Ovary (tissue), 10 donors: ENCODE measurements at places on chromosomes 16 and 17.

DNA sequence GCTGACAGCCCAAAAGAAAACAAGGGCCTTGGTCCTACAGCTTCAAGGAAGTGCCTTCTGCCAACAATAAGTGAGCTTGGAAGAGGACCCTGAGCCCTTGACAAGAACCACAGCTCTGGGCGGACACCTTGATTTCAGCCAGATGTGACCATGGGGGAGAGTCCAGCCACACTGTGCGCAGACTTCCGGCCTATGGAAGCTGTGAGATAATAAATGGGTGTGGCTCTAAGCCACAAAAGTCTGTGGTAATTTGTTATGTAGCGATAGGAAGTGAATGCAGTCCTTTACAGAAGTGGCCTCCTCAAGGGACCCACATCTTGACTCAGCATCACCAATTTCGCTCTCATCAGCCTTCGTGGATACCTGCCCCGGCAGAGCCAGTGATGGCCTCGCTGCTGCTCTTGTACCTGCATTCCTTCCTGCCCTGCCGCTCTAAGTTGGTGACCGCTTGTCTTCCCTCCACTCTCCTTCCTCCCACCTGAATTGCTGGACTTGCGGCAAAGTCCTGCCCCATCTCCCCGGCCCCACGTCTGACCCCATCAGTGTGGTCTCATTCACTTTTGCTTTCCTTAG is 29.3 kb downstream of the PRSS54 start:
- no peaks in the 10 kb centered on the region for H3K36me3 ChIP-seq
- no peak overlapping the region for H3K27ac ChIP-seq
- H3K4me1 ChIP-seq: no peaks in the 10 kb centered on the region
- H3K4me3 ChIP-seq: no peak overlapping the region
- DNase-seq: no peak

DNA sequence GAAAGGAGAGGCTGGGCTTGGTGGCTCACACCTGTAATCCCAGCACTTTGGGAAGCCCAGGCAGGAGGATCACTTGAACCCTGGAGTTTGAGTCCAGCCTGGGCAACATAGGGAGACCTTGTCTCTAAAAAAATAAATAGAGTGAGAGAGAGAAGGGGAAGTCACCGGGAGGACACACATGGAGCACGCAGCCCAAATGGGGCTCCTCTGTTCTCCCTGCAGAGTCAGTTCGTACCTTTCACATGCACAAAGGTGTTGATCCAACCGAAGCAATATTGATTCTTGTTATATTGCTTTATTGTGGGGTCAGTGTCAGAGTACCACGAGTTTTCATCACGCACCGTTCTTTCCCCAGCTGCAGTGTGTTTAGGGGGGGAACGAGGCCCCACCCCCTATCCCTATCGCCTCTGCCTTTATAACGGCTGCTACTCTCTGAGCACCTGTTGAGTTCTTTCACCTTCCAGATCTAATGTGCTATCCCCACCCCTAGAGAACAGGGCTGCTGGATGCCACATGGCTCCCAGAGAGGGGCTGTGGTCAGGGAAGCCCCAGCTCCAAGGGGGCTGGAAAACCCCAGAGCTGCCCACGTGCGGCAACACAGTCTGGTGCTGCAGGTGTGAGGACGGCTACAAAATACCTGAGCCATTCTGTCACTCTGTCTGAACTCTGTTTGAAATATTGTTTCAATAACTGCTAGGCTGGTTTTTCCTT is 1.0 kb upstream of the TMEM235 start:
- DNase-seq: no peak
- no peaks in the 10 kb centered on the region for H3K36me3 ChIP-seq
- H3K4me3 ChIP-seq: no peak overlapping the region
- peaks cover 3% of the 10 kb centered on the region for H3K4me1 ChIP-seq

- peak; percentile 76 for DNase-seq
- H3K36me3 ChIP-seq: no peaks in the 10 kb centered on the region
- H3K4me1 ChIP-seq: peaks cover 12% of the 10 kb centered on the region
- H3K27me3 ChIP-seq: no peaks in the 10 kb centered on the region
- peak overlapping the region; percentile 94 for H3K27ac ChIP-seq
These were observed 1.3 kb upstream of the PER1 start for GRCh38 chr17:8153525-8153956.

GRCh38 chr16:85677383-85677967 is 11.3 kb downstream of the GINS2 start:
- H3K27ac ChIP-seq: no peak overlapping the region
- no peak for DNase-seq
- H3K4me1 ChIP-seq: peaks cover 6% of the 10 kb centered on the region
- H3K4me3 ChIP-seq: no peak overlapping the region

DNA sequence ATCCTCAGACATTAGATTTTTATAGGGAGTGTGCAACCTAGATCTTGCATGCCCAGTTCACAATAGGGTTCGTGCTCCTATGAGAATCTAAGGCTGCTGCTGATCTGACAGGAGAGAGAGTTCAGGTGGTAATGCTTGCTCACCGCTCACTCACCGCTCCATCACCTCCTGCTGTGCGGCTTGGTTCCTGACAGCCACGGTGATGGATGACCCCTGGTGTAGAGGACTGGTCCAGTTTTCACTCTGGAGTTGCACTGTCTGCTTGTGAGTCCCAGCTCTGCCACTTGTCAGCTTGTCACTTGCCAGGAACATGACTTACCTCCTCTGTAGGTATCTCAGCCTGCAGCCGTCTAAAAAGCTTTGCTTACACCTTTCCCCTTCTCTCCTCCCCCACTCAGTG is 214.6 kb downstream of the SNX29 start:
- H3K27ac ChIP-seq: no peak overlapping the region
- H3K4me1 ChIP-seq: no peaks in the 10 kb centered on the region
- H3K27me3 ChIP-seq: no peaks in the 10 kb centered on the region
- no peak overlapping the region for H3K4me3 ChIP-seq
- H3K36me3 ChIP-seq: no peaks in the 10 kb centered on the region
- DNase-seq: no peak

- H3K4me1 ChIP-seq: no peaks in the 10 kb centered on the region
- H3K27me3 ChIP-seq: no peaks in the 10 kb centered on the region
- H3K27ac ChIP-seq: no peak overlapping the region
- no peak for DNase-seq
These were observed 176.2 kb downstream of the MAP2K6 start for GRCh38 chr17:69590671-69591070.

- no peak overlapping the region for H3K27ac ChIP-seq
- no peak for DNase-seq
- peaks cover 7% of the 10 kb centered on the region for H3K4me1 ChIP-seq
- H3K27me3 ChIP-seq: no peaks in the 10 kb centered on the region
- no peaks in the 10 kb centered on the region for H3K36me3 ChIP-seq
These were observed 69.3 kb downstream of the FTO start for GRCh38 chr16:53773150-53773846.

GRCh38 chr17:58083491-58084316 is 485 bp downstream of the DYNLL2 start:
- peak overlapping the region; percentile 99 for H3K4me3 ChIP-seq
- H3K27me3 ChIP-seq: no peaks in the 10 kb centered on the region
- H3K27ac ChIP-seq: peak overlapping the region; percentile 74
- peaks cover 11% of the 10 kb centered on the region for H3K4me1 ChIP-seq
- DNase-seq: peak; percentile 55
- no peaks in the 10 kb centered on the region for H3K36me3 ChIP-seq

DNA sequence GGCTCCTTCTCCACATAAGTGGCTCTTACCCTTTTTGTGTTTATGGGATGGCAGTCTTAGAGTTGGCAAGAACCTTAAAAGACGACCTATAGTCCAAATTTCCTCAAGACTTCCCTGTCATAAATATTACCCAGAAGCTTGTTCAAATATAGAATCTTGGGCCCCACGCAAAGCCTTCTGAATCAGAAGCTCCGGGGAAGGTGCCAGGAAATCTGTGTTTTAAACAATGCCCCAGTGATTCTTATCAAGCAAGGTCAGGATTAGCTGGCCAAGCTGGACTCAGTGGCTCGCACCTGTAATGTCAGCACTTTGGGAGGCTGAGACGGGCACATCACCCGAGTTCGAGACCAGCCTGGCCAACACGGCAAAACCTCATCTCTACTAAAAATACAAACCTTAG is 85.7 kb downstream of the TIMM22 start:
- H3K4me3 ChIP-seq: no peak overlapping the region
- peaks cover 5% of the 10 kb centered on the region for H3K4me1 ChIP-seq
- H3K27ac ChIP-seq: no peak overlapping the region
- H3K27me3 ChIP-seq: no peaks in the 10 kb centered on the region
- H3K36me3 ChIP-seq: no peaks in the 10 kb centered on the region
